ENCODE measurements at places on chromosomes 7 and 10. TPM values are rescaled to one million over a fixed set of nuclear protein-coding genes. Genes with fewer than 3 reads are reported as not detected.

DNA sequence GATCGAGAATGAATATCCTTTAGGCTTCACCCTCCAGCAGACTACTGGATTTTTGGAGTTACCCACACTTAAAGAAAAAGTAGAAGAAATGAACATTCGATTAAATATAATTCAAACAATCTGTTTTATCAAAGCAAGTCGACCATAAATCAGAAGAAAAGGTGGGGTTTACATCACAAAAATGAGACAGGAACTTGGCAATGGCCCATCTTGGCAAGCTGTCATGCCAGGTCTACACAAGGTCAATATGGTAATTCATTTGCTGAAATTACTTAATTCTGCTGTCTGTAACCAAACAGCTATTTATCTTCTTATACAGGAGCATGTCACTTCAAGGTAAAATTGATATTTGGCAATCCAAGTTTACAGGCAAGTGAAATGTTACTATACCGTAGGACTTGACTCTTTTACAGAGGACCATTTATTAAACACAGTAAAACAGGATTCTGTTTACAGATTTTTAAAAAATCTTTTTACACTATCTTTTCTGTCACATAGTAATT is 640.6 kb upstream of the NRP1 start:
- no peak for DNase-seq
- no peaks in the 10 kb centered on the region for H3K4me1 ChIP-seq
- no peak overlapping the region for H3K27ac ChIP-seq
- H3K27me3 ChIP-seq: no peaks in the 10 kb centered on the region
- no peaks in the 10 kb centered on the region for H3K36me3 ChIP-seq
- no peak overlapping the region for H3K4me3 ChIP-seq

DNA sequence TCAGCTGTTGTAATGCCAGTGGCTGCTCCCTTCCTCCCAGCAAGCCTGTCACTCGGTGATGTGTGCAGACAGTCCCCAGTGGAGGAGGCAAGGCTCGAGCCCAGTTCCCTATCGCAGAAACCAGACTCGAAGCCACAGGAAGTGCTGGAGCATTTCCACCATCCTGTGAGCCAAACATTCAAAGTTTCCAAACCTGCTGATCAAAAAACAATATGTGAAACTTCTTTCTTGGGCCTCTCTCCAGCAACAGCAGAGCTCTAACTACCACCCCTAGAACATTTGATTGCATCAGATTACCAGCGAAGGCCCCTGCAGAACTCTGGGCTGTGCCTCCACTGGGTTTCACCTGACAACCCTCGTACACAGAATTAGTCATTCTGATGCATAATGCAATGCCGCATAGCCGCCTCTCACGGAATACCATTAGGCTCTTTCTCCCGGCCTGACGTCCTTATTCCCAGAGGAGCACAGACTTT is 94.0 kb downstream of the ELMO1 start:
- peaks cover 7% of the 10 kb centered on the region for H3K27me3 ChIP-seq
- H3K36me3 ChIP-seq: no peaks in the 10 kb centered on the region
- H3K27ac ChIP-seq: peak overlapping the region; percentile 37
- peak overlapping the region; percentile 47 for H3K4me3 ChIP-seq
- no peak for DNase-seq

GRCh38 chr10:46098386-46098785 is 52.3 kb upstream of the MSMB start:
- H3K27ac ChIP-seq: no peak overlapping the region
- H3K36me3 ChIP-seq: no peaks in the 10 kb centered on the region
- peaks cover 20% of the 10 kb centered on the region for H3K4me1 ChIP-seq
- no peak for DNase-seq
- no peak overlapping the region for H3K4me3 ChIP-seq
- no peaks in the 10 kb centered on the region for H3K27me3 ChIP-seq

The FZD1 gene
- polyA plus RNA-seq: not detected

All from immature natural killer cell (primary cell).